HuH-7.5 (cell line): ENCODE measurements at places on chromosomes 6 and 20.

DNA sequence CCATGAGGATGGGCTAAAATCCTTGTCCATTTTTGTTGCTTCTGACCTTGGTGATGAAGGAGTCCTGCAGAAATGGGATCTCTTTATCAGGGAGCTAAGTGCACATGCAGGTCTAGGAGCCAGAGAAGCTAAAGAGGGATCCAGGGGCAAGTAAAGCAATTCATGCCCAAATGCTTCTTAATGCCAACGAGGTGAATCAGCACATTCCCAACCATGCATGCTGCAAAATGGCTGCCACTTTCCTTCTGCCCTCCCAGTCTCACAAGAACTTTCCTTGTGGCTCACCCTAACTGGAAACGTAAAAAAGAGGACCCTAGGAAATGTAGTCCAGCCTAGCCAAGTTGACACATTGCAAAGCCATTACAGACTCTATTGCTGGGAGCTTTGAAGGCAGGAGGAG is 298.4 kb downstream of the MAFB start:
- DNase-seq = no peak

- no peak for DNase-seq
Observed at GRCh38 chr6:17225767-17226630, 55.2 kb upstream of the RBM24 start.

DNA sequence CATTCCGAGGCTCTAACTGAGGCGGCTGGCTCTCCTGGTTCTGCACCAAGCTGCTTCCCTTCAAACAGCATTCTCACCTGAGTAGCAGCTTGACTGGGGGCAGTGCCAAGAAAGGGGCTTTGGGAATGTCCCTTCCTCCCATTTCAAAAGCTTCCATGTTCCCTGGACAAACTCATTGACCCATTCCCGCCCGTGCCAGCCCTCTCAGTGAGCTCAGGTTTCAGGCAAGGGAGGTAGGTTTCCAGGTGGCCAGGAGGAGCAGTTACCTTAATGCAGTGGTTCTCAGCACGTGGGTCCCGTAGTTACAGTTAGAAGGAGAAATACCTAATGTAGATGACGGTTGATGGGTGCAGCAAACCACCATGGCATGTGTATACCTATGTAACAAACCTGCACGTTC is 135.2 kb downstream of the ELOVL4 start:
- DNase-seq = no peak

DNA sequence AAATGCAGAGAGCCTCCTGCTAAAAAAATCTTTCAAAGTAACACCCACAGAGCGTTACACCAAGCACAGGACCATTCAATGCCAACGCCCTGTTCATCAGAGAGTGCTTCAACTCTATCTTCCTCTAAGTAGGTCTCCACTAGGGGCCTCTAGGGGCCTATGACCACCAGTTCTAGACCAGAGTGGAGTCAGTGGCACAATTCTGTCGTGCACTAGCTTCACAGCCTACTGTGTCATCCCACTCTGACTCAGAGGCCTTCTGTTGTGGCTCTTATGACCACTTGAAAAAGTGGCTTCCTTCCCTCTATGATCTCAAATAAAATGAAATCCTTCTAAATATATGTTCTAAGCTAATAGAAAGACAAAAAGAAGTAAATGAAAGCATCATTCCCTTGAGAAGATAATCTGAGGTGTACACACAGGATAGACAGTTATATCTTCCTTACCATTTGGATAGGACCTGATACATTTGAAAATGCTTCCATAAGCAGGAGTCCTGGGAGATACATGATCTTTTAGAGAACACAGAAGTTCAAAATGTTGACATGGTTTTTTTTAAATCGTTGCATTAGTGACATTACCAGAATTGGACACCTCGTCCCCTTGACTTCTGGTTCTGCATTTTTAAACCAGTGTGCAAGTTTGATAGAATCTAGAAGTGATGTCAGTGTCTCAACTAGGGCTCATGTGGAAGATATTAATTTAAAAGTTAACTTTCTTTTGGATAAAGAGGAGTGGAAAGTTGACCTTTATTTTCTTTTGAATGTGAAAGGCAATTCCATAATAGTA is 151.9 kb downstream of the SH3BGRL2 start:
- DNase-seq = no peak

GRCh38 chr6:77123527-77123926 is 339.8 kb downstream of the HTR1B start:
- no peak for DNase-seq

GRCh38 chr6:168091381-168092264 is 12.6 kb upstream of the FRMD1 start:
- no peak for DNase-seq

DNA sequence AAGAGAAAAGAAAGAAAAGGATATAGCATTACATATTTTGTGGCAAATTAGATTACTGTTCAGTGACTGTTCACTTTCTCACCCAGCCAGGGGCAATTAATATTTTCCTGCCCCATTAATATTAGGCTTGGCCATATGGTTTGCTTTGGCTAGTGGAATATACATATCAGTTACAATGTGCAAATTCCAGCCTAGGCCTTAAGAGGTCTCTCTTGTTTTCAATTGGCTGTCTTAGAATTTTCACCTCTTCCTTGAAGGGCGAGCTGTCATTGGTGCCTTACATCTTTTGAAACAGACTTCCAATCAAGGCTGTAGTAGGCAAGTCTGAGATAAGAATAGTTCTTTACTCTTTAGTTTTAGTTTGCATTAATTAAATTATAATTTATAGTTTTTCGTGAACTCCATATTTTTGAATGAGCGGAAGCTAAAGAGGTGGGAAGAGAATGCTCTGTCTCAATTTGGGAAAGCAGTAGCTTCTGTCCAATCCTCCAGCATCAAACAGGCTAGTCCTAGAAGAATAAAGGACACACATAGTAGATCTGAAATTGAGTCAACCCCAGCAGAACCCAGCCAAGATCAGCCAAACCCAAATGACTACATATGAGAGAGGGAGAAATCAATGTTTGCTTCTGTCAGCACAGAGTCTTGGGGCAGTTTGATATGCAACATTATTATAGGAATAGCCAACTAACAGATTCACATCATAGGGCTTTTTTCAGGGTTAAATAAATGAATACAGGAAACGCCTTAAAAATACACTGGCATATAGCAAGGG is 6.3 kb upstream of the CSNK2A1 start:
- no peak for DNase-seq

DNA sequence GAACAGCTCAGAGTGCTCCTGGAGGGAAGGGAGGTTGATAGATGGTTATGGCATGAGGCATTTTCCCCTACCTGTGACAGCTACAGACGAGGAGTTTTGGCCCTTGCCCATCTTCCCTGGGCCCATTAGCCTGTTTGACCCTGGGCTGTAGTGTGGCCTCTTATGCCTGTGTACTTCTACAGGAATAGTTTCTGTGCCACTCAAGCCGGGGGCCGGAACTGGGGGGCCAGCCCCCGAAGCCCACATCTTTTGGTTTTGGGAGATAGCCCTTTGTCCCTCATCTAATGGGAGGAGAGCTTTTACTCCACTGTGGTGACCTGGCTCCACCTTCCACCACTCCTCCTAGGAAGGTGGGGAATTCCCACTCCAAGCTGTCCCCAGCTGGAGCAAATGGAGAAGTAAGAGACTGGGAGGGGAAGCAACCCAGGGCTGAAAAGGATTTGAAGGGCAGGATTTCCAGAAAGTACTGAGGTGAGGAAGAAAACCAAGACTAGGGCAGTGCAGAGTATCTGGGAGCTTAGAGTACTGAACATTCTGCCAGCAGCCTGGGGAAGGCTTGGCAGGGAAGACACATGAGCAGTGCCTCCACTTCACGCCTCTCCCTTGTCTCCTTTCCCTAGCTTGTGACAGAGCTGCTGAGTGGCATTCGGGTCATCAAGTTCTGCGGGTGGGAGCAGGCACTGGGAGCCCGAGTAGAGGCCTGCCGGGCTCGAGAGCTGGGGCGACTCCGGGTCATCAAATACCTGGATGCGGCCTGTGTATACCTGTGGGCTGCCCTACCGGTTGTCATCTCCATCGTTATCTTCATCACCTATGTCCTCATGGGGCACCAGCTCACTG is 6.9 kb downstream of the ABCC10 start:
- DNase-seq = no peak

DNA sequence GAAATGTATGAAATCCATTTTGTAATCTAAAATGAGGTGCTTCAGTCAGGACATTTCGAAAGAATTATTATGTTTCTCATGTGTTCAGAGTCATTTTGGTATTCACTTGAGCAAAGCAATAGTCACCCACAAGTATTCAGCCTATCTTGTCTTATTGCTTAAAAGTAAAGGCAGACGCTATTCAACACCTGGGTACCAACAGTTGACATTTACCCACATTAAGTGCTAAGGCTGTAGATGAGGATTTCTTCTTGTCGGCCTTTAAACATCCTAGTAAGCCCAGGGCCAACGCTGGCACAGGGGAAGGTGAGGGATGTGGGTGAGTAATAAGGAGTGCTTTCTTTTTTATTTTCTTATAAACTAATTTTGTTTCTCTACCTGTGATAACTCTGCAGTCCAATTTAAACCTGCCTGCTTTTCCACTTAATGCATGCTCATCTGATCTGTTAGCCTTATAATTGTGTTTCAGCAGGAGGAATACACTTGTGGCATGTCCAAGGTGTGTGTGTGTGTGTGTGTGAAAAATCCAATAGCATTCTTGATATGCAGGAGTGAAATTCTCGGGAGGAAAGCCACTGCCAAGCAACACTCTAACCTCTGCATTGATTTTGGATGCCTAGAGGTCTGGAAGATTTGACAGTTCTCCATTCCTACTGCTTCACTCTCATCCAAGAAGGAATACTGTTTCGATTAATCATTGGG is 252.0 kb downstream of the SOX4 start:
- DNase-seq = no peak

GRCh38 chr6:2186516-2186915 is 58.9 kb downstream of the GMDS start:
- DNase-seq = no peak

- DNase-seq = no peak
Observed at GRCh38 chr6:16129623-16130401, 926 bp downstream of the MYLIP start.

- DNase-seq = no peak
Observed at GRCh38 chr6:121365536-121366521, 31.5 kb upstream of the TBC1D32 start.
